Muscle of leg (tissue), 16 donors: ENCODE measurements at places on chromosomes 6 and 20. TPM values are rescaled to one million over a fixed set of nuclear protein-coding genes. Genes with fewer than 3 reads are reported as not detected.

- H3K4me1 ChIP-seq = no peaks in the 10 kb centered on the region
- no peak overlapping the region for H3K27ac ChIP-seq
- peak; percentile 11 for DNase-seq
- no peaks in the 10 kb centered on the region for H3K27me3 ChIP-seq
- H3K4me3 ChIP-seq = no peak overlapping the region
These were observed 531.7 kb downstream of the TFAP2B start for GRCh38 chr6:51350308-51350904.

GRCh38 chr6:63418741-63419140 lies 99.0 kb upstream of the LGSN start:
- peak; percentile 3 for DNase-seq
- H3K27ac ChIP-seq = no peak overlapping the region
- H3K36me3 ChIP-seq = no peaks in the 10 kb centered on the region
- no peak overlapping the region for H3K4me3 ChIP-seq
- no peaks in the 10 kb centered on the region for H3K4me1 ChIP-seq

DNA sequence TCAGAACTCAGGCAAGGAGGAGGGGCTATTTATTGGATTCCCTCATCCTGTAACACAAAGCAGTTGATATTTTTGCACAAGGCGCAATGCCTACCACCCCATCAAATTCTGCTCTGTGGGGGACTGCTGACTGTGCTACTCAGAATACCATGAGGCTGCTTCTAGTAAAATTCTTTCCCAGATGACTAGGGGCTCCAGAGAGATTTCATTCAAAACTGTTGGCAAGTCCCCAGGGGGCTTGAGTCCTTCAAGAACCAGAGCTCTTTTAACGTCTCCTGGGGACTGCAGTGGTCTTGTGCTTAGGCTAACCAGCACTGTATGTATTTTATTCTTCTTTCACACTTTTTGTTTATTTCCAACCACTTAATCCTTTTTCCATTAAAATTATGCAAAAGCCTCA lies 365.9 kb upstream of the AGPAT4 start:
- H3K4me3 ChIP-seq = no peak overlapping the region
- no peak for DNase-seq
- no peaks in the 10 kb centered on the region for H3K36me3 ChIP-seq
- H3K27ac ChIP-seq = no peak overlapping the region

GRCh38 chr6:14567842-14568241 lies 450.3 kb downstream of the CD83 start:
- H3K27me3 ChIP-seq = no peaks in the 10 kb centered on the region
- H3K27ac ChIP-seq = no peak overlapping the region
- no peaks in the 10 kb centered on the region for H3K4me1 ChIP-seq
- H3K36me3 ChIP-seq = no peaks in the 10 kb centered on the region

Gene CTCFL
- total RNA-seq = 0.04 TPM

- H3K4me1 ChIP-seq = peaks cover 2% of the 10 kb centered on the region
- H3K27ac ChIP-seq = no peak overlapping the region
- DNase-seq = no peak
- H3K36me3 ChIP-seq = peaks cover 75% of the 10 kb centered on the region
- no peaks in the 10 kb centered on the region for H3K27me3 ChIP-seq
- no peak overlapping the region for H3K4me3 ChIP-seq
These were observed 26.8 kb upstream of the TCFL5 start for GRCh38 chr20:62888406-62888805.

Gene WFDC5
- total RNA-seq = not detected

- no peak for DNase-seq
- no peak overlapping the region for H3K4me3 ChIP-seq
- no peaks in the 10 kb centered on the region for H3K27me3 ChIP-seq
- H3K4me1 ChIP-seq = no peaks in the 10 kb centered on the region
- H3K27ac ChIP-seq = no peak overlapping the region
- H3K36me3 ChIP-seq = no peaks in the 10 kb centered on the region
These were observed 90.5 kb downstream of the RNGTT start for GRCh38 chr6:88872962-88873361.

- H3K27ac ChIP-seq = peak overlapping the region; percentile 47
- H3K4me1 ChIP-seq = peaks cover 49% of the 10 kb centered on the region
- H3K27me3 ChIP-seq = no peaks in the 10 kb centered on the region
- no peaks in the 10 kb centered on the region for H3K36me3 ChIP-seq
These were observed 8.0 kb downstream of the TGM2 start for GRCh38 chr20:38156888-38157634.

Gene OXT
- total RNA-seq = 0.66 TPM

DNA sequence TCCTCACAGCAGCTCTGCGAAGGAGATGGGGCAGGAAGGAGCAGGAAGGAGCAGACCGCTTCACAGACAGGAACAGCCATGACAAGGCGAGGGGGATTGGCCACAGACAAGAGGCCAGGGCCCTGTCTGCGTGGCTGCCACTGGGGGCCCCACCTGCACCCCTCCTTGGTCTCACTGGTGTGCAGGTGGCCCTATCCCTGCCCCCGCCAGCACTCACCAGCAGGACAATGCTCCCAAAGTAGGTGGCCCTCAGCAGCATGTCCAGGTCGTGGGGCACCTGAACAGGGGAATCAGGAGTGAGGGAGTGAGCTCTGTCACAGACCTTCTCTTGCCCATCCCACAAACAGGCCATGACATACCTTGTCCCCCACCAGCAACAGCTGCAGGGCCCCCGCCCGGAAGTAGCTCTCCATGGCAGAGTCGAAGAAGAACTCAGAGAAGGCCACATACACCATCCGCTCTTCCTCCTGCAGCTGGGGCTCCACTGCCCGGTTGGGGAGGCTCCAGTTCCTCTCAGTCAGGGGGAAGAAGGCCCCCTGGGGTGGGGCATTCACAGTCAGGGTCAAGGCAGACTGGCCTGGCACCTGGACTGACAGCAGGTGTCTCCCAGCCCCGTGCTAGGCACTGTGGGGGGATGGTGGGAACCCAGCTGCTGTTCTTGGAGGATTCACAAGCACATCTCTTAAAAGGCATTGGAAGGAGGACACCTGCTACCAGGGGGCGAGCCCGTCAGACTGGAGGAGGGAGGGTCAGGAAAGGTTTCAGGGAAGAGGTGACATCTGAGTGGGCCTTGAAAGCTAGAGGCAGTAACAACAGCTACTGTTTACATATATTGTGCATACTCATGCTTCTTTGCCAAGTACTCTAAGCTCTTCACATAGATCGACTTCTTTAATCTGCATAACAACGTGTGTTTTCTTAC lies 7.1 kb downstream of the PLTP start:
- no peak overlapping the region for H3K4me3 ChIP-seq
- DNase-seq = no peak
- no peak overlapping the region for H3K27ac ChIP-seq
- H3K36me3 ChIP-seq = no peaks in the 10 kb centered on the region
- no peaks in the 10 kb centered on the region for H3K27me3 ChIP-seq

Gene NRN1
- 23.9 TPM for total RNA-seq

DNA sequence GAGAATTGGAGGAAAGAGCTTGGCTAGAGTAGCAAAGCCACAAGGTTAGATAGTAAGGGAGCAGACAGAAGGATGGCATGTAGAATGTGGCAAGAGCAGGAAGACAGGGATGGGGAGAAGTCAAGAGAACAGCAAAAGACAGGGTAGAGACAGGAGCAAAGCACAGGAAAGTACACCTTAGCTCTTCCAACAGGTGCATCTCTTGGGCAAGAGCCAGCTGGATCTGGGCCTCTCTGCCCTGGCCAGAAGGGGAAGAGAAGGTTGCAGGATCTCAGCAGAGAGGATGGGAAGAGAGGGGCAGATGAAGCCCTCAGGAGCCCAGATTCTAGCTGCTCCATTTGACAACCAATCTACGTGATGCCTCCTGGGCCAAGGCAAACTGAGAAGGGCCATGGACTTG lies 16.7 kb downstream of the SCUBE3 start:
- H3K27ac ChIP-seq = no peak overlapping the region
- DNase-seq = no peak
- H3K4me1 ChIP-seq = no peaks in the 10 kb centered on the region

DNA sequence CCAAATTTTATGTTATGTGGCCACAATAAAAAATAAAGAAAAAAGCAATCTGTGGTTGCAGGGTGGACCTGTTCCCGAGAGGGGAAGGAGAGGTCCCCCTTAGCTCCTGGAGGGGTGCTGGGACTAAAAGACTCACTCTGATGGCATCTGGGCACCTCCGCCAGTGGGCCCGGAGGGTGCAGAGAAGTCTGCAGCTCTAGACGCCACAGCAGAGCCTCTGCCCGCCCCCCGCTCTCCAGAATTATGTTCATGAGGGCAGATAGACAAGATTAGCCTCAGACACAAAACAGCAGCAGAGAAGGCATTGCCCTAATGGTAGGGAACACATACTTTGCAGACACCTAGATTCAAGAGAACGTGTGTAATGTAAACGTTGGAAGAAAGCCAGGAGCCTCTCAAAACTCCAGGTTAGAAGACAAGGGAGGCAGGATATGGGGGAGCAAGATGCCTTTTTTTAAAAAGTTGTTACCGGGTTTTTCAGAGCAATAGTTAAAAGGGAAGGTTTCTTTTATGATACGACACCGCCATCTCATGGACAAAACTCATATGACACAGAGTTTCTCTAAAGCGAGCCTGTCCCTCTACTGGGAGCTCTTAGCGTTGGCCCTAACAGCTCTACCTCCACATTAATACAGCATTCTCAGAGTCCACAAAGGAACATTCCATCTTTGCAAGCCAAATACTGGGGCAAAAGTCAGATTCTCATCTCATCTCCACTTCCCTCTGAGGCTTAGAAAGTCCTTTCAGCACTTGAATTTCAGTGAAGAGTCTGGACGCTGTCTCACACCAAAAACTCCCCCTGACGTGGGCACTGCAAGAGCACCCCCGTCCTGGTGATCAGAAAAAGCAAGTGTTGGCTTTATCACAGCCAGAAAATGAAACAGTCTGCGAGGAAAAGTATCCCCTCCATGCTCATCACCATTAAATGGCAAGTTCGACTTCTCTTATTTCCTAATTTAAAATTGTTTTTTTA lies 47.2 kb downstream of the FOXF2 start:
- peaks cover 26% of the 10 kb centered on the region for H3K27me3 ChIP-seq
- peak; percentile 81 for DNase-seq
- no peak overlapping the region for H3K27ac ChIP-seq
- no peaks in the 10 kb centered on the region for H3K4me1 ChIP-seq
- H3K4me3 ChIP-seq = no peak overlapping the region

Gene FIG4
- total RNA-seq = 12.1 TPM

- H3K27me3 ChIP-seq = no peaks in the 10 kb centered on the region
- H3K4me1 ChIP-seq = no peaks in the 10 kb centered on the region
- H3K36me3 ChIP-seq = peaks cover 15% of the 10 kb centered on the region
- no peak overlapping the region for H3K4me3 ChIP-seq
These were observed 63.0 kb upstream of the VSTM2L start for GRCh38 chr20:37839955-37840354.

- peak; percentile 62 for DNase-seq
- H3K4me1 ChIP-seq = peaks cover 25% of the 10 kb centered on the region
- H3K36me3 ChIP-seq = peaks cover 11% of the 10 kb centered on the region
- H3K27me3 ChIP-seq = no peaks in the 10 kb centered on the region
- H3K27ac ChIP-seq = peak overlapping the region; percentile 95
These were observed 417 bp downstream of the VAPB start for GRCh38 chr20:58389324-58389967.

- H3K4me3 ChIP-seq = no peak overlapping the region
- no peaks in the 10 kb centered on the region for H3K36me3 ChIP-seq
- H3K27ac ChIP-seq = no peak overlapping the region
- no peaks in the 10 kb centered on the region for H3K4me1 ChIP-seq
These were observed 15.0 kb downstream of the FITM2 start for GRCh38 chr20:44296011-44296410.

- no peaks in the 10 kb centered on the region for H3K4me1 ChIP-seq
- H3K27ac ChIP-seq = no peak overlapping the region
- peaks cover under 1% of the 10 kb centered on the region for H3K27me3 ChIP-seq
- DNase-seq = no peak
These were observed 125.6 kb upstream of the SASH1 start for GRCh38 chr6:148217051-148217450.

DNA sequence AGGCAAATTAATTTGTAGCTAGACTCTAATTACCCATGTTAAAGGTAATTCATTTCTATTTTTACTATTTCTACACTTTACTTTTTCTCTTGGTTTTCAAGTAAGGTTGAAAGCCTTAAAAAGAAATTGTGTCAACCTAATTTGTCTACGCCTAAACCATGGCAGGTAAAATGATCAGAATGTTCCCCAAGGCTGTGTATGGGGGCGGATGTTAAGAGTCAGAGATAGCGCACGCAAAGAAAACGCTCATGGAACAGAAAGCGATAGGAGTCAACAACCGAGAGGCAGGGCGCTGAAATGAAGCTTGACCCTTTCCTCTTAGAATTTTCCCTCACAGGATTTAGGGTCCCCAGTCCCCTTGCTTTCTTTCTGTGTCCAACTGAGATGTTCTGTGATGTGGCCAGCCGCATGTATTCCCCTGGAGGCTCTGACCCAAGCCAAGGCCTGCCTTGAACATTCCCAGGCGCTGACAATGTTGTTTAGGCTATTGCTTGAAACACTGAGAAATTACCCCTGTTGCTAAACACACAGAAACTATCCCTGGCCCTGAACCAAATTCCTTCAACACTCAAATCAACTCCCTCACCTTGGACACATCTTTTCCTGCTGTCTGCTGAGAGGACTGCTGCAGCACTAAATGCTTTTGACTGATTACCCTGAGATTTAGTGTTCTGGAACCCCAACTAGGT lies 10.9 kb downstream of the PSMB1 start:
- DNase-seq = no peak
- no peak overlapping the region for H3K4me3 ChIP-seq
- no peaks in the 10 kb centered on the region for H3K27me3 ChIP-seq
- H3K27ac ChIP-seq = no peak overlapping the region
- peaks cover 63% of the 10 kb centered on the region for H3K36me3 ChIP-seq

Gene PERP
- total RNA-seq = 1.1 TPM

- no peak overlapping the region for H3K4me3 ChIP-seq
- no peaks in the 10 kb centered on the region for H3K36me3 ChIP-seq
- H3K4me1 ChIP-seq = peaks cover 49% of the 10 kb centered on the region
These were observed 15.0 kb upstream of the TBC1D22B start for GRCh38 chr6:37242429-37243052.

Gene GPR63
- 2.6 TPM for total RNA-seq

DNA sequence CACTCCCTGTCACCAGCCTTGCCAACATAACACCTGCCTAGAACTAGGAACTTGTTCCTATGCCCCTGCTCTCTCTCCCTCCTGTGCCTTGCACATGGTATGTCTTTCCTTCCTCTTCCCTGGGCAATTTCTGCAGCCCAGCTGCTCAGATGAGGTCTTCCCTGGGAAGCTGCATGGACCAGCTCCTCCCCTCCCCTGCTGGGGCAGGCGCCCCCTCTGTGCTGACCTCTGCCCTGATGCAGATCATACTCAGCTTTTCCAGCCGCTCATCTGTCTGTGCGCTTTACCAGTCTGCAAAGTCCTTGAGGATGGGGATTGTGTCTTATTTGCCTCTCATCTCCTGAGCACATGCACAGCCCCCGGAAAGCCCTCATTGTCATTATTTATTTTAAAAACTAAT lies 161.8 kb downstream of the SCML4 start:
- no peaks in the 10 kb centered on the region for H3K27me3 ChIP-seq
- H3K4me1 ChIP-seq = peaks cover 67% of the 10 kb centered on the region
- H3K4me3 ChIP-seq = no peak overlapping the region
- peaks cover 12% of the 10 kb centered on the region for H3K36me3 ChIP-seq
- no peak for DNase-seq

GRCh38 chr6:43828711-43829110 lies 58.7 kb downstream of the VEGFA start:
- no peak overlapping the region for H3K27ac ChIP-seq
- no peaks in the 10 kb centered on the region for H3K4me1 ChIP-seq
- H3K27me3 ChIP-seq = peaks cover 6% of the 10 kb centered on the region
- H3K36me3 ChIP-seq = no peaks in the 10 kb centered on the region

Gene LST1
- 9.0 TPM for total RNA-seq
